Activated gamma-delta T cell (primary cell): ENCODE measurements at places on chromosomes 2 and 18.

GRCh38 chr2:119308793-119309330, 57.8 kb downstream of the C2orf76 start:
- DNase-seq: no peak

- DNase-seq: no peak
Observed at GRCh38 chr2:129554373-129554772, 425.1 kb upstream of the RAB6C start.

GRCh38 chr2:124678043-124678442, 653.0 kb downstream of the CNTNAP5 start:
- DNase-seq: no peak

DNA sequence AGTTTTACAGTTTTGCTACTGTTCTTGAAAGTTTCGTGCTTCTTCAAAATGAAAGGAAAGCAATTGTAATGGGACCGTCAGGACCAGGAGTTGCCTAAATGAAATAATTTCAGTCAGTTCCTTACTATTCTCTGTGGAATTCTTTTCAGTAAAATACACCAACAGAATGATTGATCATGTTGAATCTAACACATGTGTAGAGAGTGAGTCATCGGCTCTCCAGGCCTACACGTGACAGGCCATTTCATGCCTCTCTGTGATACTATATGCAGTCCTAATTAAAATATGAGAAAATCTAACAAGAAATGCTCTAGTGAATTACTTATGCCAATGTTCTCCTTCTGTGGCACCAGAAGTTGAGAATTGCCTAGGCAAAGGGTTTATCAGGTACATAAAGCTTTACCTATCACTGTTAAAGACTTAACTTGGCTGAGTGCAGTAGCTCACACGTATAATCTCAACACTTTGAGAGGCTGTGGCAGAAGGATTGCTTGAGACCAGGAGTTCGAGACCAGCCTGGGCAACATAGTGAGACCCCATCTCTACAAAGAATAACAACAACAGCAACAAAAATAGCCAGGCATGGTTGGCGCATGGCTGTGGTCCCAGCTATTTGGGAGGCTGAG, 199.4 kb downstream of the LRRTM1 start:
- no peak for DNase-seq

DNA sequence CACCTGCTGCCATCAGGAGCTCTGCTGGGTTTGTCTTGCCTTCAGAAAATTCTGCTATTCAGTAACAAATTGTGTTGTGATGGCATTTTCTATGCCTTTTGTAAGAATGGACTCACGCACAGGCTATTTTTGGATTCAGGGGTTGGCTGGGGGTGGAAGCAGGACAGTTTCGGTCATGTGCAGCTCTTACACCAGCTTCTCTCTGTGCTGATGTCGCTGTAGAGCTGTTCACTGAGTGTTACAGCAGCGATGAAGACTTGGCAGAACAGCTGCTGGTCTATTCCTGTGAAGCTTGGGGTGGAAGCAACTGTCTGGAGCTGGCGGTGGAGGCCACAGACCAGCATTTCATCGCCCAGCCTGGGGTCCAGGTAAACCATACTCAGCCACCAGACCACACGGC, 49.2 kb downstream of the TRPM8 start:
- DNase-seq: no peak

GRCh38 chr2:75098856-75099255, 100.5 kb downstream of the TACR1 start:
- DNase-seq: no peak

DNA sequence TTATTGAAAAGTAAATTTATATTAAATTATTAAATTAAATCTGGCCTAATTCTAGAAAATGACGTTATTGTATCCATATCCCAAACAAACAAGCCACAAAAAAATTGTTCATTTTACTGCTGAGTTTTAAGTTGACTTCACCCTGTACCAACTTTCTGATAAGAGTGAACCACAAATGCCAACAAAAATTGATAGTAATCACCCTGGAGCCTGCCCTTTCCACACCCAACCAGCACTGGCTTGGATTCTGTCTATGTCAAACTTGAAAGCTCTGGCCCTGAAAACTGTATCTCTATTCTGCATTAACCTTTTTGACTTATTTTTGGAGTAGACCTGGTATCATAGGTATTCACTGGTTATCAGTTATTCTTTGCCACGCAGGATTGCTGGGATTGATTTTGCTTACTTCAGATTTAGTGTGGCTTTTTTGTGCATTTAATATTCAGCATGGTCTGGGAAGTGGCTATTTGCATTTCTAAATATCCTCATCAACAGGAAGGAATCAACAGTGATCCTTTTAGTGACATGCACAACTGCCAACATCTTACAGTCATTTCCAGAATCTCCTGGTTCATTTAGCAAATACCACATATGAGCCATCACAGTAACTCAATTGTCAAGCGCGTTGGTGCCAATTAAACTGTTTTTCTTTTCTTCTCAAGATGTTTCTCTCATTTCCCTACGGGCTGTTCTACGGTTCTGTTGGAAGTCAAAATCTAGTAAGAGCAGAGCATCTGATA, 11.4 kb upstream of the SRBD1 start:
- DNase-seq: no peak

GRCh38 chr2:181362561-181362960, 94.6 kb upstream of the ITGA4 start:
- no peak for DNase-seq

DNA sequence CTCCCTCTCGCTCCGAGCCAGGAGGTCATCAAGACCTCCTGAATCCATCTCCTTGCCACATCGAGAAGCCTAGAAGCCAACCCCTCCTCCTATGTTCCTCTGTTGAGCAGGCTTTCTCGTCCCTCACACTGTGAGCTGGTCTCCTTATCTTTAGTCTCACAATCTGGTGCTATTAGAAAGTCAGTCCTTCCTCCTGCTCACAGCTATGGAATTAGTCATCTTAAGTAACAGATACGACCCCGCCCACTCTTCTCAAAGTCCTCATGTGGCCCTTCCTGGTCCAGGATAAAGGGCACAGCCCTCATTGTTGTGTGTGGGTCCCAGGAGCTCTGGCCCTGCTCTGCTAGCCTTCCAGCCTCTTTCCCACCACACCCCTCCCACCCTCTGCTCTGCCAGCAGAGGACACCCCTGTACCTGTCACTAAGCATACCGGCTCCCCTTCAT, 41.4 kb upstream of the TRIB2 start:
- no peak for DNase-seq

DNA sequence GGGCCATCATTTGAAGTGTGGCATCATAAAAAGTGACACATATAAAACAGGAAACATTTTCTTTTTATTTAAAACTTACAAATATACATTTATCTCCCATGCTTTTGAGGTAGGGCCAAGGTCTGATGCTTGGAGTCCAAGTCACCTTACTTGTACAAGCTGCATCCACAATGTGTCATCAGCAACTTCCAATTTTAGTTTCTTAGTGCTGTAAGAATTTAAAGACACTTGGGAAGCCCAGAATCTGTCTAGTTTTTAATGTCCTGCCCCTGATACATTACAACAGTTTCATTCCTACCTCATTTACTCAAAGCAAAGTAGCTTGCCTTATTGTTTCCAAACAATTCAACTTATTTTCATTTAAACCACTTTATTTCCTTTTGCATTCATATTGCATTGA, 297.7 kb downstream of the MTX2 start:
- DNase-seq: no peak

DNA sequence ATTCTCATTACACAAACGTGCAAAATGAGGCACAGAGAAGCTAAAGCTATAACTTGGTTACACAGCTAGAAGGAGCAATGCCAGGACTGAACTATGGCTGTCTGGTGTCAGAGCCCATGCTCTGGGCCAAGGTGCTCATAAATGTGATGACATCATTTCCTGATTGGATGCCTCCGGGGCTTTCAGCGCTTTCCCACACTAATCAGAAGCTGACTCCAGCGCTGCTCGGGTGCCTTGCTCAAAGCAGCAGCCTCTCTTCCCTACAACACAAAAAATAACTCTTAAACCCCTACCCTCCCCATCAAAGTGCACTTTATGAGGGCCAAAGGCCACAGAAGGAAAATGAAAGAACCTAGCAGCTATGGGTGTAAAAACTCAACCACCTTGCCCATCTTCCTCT, 90.7 kb downstream of the STK39 start:
- no peak for DNase-seq

GRCh38 chr18:72672364-72673184, 128.4 kb upstream of the CBLN2 start:
- DNase-seq: no peak

DNA sequence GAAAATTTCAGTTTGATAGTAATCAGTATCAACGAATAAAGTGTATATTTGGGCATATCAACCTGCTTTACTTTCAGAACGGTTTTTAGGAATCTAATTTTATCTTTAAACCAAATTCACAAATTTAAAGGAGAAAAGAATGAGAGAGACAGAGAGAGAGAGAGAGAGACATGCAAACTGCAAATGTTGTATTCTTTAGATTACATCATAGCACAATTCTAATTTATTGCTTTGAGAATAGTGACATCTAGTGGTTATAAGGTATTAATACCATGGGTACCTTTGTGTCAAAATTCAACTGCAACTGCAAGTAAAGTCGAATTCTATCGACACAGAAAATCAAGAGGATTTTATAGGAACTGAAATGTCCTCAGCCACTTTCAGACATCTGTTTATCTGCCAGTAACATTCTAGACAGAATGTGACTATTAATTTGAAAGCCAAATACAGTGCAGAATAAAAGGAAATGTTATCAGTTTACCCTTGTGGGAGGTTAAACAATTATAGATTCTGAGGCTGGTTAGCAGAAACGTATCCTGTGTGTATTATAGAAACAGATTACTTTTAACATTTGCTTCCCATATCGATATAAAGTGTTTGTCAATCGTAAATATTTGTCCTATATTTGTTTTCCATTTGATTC, 529.8 kb upstream of the VRK2 start:
- no peak for DNase-seq

- DNase-seq: no peak
Observed at GRCh38 chr2:182541268-182541667, 114.4 kb upstream of the PDE1A start.

DNA sequence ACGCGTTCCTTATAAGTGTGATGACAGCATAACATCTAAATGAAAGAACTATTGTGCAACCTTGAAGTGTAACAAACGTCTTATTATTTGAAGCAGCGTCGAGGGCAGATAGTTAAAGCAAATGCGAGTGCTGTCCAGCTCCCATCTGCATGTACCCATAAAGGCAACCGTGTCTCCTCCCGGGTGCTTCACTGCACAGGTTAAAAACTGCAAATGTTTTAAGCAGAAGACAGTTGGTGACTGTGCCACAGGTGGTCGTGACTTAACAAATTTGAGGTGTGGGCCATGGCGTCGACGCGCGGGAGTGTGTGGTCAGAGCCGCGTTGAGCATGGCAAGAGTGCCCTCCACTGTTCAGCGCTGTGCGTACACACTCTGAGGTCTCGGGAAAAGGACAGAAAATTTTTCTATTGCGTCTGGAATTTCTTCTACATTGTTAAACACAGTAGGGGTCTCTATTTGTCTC, 6.4 kb downstream of the SALL3 start:
- no peak for DNase-seq

- DNase-seq: no peak
Observed at GRCh38 chr18:31325051-31325450, 7.1 kb downstream of the DSG1 start.

DNA sequence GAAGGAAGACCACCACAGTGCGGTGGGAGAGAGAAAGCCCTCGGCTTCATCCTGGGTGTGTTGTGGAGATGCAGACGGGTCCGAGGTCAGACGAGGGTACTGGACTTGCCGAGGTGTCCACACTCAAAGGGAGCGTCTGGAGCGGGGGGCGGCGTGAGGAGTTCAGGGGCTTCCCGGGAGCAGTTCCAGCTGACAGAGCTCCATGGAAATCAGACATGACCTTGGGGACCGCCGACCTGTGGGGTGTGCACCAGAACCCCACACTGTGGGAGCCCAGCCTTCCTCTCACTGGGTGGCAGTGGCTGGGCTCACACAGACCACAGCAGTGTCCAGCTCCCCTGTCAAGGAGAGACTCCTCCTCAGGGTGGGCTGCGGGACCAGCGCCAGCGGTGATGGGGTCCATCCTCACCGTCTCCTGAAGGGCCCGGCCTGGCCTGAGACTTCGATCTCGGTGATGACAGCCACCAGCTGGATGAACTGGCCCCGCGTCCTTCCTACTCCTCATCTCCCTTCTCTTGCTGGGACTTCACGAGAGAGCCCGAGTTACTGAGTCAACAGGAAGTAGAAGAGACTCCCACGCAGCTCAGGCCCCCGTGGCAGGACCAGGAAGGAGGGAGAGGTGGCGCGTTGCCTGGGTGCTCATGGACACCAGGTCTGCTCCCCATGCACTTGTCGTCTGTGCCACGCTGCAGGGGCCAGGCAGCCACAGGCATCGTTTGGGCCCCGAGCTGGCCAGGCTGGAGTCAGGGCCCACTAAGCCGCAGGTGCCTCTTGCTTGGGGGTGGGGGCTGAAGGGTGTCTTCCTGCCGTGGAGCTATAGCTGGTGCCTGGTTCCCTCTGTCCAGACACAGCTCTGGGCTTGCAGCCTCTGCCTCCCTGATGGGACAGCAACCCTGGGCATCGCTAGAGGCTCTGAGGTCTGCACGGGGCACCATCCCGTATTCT, 101.9 kb upstream of the CTDP1 start:
- no peak for DNase-seq

DNA sequence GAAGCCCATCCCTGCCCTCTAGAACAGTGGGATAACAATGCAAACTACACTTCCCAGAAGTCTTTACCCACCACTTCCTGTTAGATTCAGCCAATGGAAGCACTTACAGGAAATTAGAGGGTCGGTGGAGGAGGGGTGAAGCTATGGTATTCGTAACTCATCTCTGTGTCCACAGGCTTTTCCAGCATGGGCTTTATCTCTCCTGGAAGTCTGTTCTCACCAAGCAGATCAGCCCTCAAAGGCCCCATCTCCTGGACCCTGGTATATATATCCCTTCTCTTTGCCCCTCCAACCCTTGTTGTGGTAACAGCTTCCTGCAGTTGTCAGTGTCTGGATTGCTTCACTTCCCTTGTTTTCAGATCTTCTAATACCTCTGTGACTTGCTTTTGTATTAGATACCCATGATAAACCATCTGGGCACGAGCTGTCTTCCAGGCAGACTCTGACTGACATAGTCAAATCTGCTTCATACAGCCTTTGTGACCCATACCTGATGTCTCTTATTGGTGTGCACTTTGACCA, 475.0 kb upstream of the POU3F3 start:
- DNase-seq: no peak

DNA sequence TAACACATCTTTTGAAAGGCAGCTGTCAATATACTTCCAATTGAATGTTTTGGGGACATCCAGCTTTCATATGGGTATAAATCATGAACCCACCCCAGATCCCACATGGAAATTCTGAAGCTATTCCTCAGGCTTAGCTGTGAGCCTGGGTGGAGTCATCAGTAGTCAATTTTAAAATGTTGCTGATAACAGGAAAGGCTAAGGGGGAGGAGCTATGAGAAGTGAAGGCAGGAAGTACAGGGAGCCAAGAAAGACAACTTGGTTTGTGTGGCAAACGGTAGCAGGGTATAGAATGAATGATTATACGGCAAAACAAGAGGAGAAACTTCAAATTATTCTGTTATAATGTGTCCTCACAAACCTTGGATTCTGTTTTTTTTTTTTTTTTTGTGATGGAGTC, 108.6 kb downstream of the QPCT start:
- no peak for DNase-seq

DNA sequence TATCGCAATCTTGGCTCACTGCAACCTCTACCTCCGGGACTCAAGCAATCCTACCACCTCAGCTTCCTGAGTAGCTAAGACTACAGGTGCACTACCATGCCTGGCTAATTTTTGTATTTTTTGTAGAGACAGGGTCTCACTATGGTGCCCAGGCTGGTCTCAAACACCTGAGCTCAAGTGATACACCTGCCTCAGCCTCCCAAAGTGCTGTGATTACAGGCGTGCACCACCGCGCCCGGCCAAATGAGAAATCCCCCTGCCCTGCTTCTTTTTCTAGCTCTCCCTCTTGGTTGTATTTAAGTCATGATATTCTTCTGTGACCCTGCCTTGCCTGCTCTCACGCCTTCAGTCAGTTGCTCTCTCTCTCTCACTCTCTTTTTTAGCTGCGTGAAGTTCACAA, 157.0 kb upstream of the SH3BP4 start:
- no peak for DNase-seq
